ENCODE measurements at places on chromosomes 6 and 20.

- no peak for DNase-seq
Measured at GRCh38 chr6:150977281-150977680, 111.8 kb downstream of the MTHFD1L start.

- DNase-seq = no peak
Measured at GRCh38 chr6:158557927-158558326, 2.0 kb upstream of the TMEM181 start.

GRCh38 chr6:130118236-130118635 lies 99.9 kb downstream of the L3MBTL3 start:
- no peak for DNase-seq

GRCh38 chr6:169931261-169931660 lies 179.8 kb downstream of the ERMARD start:
- no peak for DNase-seq

DNA sequence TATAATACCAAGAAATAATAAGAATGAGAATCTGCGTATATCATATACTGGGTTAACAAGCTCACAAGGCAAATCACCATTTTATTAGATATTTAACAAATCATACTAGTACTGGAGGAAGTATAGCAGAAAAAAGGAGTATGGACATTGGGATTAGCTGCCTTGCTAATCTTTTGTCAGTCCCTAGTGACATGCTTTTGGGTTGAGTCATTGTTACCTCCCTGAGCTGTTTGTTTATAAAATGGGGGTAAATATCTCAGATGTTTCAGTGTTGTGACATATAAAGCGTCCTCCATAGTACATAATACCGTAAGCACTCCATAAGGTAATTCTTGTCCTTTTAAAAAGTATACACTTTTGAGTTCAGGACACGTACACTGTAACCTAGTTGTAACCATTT lies 107.0 kb downstream of the ESR1 start:
- DNase-seq = no peak

DNA sequence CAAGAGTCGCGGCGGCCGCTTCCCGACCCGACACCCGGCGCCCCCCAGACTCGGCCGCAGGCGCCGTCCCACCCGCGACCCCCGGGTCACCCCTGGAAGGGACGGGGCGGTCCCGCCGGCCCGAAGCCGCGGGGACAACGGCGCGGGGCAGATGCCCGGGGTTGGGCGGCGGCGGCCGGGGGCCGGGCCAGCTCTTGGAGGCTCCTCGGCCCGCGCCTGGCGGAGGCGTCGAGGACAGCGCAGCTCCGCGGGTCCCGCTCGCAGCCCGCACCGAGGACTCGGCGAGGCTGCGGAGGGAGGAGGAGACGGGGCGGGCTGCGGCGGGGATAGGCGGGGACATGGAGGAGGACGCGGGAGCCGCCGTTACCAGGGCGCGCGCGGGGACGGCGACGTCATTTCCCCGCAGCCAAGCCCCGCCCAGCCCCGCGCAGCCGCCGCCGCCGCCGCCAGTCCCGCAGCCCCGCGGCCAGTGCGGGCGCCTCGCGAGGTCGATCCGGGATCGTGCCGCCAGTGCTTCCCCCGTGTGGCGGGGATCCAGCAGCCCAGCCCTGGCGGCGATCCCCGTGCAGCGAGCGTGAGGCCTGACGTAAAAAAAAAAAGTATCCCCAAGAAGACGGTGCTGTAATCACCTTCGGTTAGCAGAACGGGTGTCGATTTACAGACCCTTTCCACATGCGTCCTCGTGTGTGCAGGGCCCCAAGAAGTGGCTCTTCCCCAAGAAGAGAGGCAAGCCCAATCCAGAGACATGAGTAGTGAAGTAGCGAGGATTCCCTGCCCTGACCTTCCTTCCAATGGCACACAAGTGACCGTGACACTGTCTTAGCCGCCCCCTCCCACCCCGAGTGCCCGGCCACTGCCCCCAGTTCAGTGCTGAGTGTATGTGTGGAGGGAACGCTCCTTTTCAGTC lies at the start of gene FAM184A:
TSS of gene FAM184A (minus strand) at position 289 of the 907 bp plus-strand sequence. CDS start 365 bp downstream, outside the sequence.
- peak; percentile 54 for DNase-seq

DNA sequence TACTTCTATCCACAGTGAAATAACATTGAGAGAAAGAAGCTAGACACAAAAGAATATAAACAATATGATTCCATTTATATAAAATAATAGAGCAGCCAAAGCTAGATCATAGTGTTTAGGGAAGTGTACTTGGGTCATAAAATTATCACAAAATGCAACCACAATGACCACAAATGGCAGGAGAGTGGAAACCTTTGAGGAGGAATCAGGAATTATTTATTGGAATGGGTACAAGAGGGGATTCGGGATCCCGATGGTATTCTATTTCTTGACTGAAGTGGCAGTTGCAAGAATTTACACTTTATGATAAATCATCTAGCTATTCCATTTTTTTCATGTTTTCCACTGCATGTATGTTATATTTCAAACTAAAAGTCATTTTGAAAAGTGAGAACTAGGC lies 76.1 kb downstream of the IPCEF1 start:
- DNase-seq = no peak

DNA sequence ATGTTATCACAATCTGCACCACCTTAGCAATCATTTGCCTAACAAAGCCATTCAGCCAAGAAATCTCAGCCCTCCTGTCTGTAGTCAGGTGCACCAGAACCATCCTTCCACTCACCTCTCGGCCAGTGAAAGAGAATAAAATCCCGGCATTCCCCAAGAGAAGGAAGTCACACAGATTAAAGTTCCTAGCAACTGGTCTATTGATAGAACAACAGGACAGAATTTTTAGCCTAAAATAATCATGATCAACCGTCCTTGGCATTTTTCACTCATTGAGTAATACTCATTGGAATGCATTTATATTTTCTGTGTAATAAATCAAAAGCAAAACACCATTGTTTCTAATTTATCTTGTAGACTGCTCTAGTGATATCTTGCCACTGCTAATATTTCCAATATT lies 85.7 kb upstream of the CDH4 start:
- DNase-seq = no peak

DNA sequence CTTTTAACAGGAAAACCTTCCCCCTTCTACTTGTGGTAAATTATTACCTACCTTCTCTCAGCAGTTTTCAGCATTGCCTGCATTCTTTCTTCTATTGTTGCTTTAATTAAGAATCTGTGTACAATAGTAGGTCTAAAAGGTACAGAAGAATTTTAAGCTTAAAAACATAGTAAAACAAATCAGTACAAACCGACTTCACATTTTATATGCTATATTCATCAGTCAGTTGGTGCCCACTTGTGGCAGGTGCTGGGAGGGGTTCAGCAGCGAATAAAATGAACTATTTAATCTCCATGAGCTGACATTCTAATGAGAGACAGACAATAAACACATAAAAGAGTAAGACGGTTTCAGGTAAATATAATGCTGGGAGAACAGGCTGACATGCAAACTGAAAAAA lies 73.4 kb upstream of the FBXO30 start:
- peak; percentile 38 for DNase-seq

DNA sequence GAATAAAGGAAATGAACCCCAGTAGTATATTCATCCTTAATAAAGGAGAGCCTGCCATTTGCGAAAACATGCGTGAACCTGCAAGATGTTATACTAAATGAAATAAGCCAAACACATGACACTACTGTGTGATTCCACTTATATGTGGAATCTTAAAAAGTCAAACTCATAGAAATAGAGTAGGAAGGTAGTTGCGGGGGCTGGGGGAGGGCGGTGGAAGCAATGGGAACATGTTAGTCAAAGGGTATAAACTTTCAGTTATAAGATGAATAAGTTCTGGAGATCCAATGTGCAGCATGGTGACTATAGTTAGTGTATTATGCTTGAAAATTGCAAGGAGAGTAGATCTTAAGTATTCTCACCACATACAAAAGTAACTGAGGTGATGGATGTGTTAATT lies 72.9 kb downstream of the ANKRD6 start:
- no peak for DNase-seq

DNA sequence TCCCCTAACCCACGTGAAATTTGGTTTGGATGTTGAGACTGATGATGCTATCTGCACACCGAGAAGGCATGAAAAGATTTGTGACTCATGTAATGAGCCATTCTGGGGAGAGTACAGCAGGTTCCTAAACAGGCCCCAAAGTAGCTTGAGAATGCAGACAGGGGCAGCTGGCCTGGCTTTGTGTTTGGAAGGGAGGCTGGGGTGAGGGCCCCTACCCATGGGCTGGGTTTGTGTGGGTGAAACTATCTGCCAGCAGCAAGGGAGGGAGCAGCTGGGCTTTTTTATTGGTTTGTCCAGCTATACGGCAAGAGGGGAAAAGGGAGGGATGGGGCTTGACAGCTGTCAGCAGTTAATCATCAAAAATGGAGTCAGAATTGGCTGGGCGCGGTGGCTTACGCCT lies 87.0 kb upstream of the RNF24 start:
- peak; percentile 41 for DNase-seq

Data from astrocyte of the spinal cord (primary cell).